Fibroblast of lung (primary cell): ENCODE measurements at places on chromosomes 5 and 9. TPM values are rescaled to one million over a fixed set of nuclear protein-coding genes. Genes with fewer than 3 reads are reported as not detected.

PCYOX1L gene
- polyA plus RNA-seq: 9.1 and 11.3 TPM in 2 replicates

ARID3C gene
- not detected in 2 replicates for polyA plus RNA-seq

GRCh38 chr5:55544341-55544740, 9.6 kb upstream of the PLPP1 start:
- no peaks in the 10 kb centered on the region for H3K4me1 ChIP-seq
- peak; percentile 27 for DNase-seq
- H3K36me3 ChIP-seq: no peaks in the 10 kb centered on the region
- H3K4me3 ChIP-seq: no peak overlapping the region
- no peak overlapping the region for H3K27ac ChIP-seq
- no peaks in the 10 kb centered on the region for H3K27me3 ChIP-seq

- peaks cover 6% of the 10 kb centered on the region for H3K4me1 ChIP-seq
- no peaks in the 10 kb centered on the region for H3K36me3 ChIP-seq
- no peak overlapping the region for H3K27ac ChIP-seq
- no peak for DNase-seq
- H3K4me3 ChIP-seq: peak overlapping the region; percentile 80
- H3K27me3 ChIP-seq: no peaks in the 10 kb centered on the region
These were observed 3.3 kb downstream of the ADRB2 start for GRCh38 chr5:148829734-148830133.
